Natural killer cell treated with Interleukin-12 subunit alpha and Interleukin-12 subunit beta and Interleukin-15 and Interleukin-18, amount 100 ng/mL, for 72 hours (primary cell): ENCODE measurements at places on chromosomes 5 and 9.

DNA sequence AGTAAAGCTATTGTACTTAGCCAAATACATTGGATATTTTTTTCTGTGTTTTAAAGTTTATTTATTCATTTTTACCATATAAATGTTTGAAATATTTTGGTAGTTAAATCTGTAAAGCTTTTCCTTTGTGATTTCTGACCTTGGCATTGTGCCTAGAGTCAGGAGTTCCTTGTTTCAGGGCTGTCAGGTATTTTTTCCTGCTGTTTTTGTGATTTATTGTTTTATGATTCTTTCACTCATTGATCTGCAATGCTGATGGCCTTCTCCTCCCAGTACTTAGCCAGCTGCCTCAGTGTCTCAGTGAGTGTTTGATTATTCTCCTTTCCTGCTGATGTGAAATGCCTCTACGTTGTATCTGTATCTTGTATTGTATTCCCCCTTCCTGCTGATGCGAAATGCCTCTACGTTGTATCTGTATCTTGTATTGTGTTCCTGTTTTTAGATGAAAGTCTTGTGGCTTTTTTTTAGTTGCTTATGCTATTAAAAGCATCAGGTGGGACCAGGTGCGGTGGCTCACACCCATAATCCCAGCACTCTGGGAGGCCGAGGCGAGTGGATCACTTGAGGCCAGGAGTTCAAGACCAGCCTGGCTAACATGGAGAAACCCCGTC is 61.0 kb downstream of the EHMT1 start:
- no peak for DNase-seq
- H3K4me3 ChIP-seq: no peak overlapping the region
- H3K4me1 ChIP-seq: peaks cover 20% of the 10 kb centered on the region
- no peaks in the 10 kb centered on the region for H3K36me3 ChIP-seq
- H3K27me3 ChIP-seq: no peaks in the 10 kb centered on the region

- DNase-seq: no peak
- no peaks in the 10 kb centered on the region for H3K4me1 ChIP-seq
- H3K27me3 ChIP-seq: no peaks in the 10 kb centered on the region
- no peaks in the 10 kb centered on the region for H3K36me3 ChIP-seq
- no peak overlapping the region for H3K27ac ChIP-seq
Measured at GRCh38 chr9:123218831-123219230, 49.6 kb downstream of the STRBP start.

DNA sequence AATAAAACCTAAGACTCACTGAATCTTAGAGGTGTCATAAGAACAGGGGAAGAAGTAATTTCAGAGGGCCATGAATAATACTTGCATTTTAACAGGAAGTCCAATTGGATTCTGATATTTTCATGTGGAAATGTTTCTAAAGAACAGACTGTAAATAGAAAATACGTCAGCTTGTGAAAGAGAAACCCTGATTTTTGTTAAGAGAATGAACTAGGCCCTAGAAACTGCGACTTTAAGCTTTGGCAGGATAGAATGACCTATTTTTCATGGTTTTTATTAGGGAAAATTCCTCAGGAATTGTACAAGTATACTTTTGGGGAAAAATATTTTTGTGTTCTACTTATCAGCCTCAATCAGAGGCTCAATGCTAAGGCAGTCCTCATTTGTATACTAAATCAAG is 215.5 kb upstream of the ACTBL2 start:
- no peaks in the 10 kb centered on the region for H3K4me1 ChIP-seq
- H3K27ac ChIP-seq: no peak overlapping the region
- H3K27me3 ChIP-seq: no peaks in the 10 kb centered on the region
- H3K36me3 ChIP-seq: no peaks in the 10 kb centered on the region
- DNase-seq: no peak

DNA sequence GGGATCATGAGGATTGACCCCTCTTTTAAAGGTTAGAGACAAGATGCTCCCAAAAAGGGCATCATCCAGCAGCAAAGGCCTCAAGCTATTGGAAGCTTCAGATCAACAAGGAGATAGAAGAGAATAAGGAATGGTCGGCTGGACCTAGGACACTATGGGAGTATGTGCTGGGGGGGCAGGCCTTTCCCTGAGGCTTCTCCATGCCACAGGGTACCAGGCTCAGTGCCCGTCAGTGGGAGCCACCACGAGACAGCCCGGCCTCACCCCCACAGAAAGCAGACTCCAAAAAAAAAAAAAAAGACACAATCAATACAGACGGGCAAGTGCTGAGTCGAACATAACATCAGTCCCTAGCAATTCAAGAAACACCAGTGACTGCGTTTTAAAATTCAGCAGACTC is 117.4 kb downstream of the KLHL3 start:
- no peak overlapping the region for H3K27ac ChIP-seq
- H3K36me3 ChIP-seq: no peaks in the 10 kb centered on the region
- no peaks in the 10 kb centered on the region for H3K27me3 ChIP-seq
- no peaks in the 10 kb centered on the region for H3K4me1 ChIP-seq
- DNase-seq: no peak

DNA sequence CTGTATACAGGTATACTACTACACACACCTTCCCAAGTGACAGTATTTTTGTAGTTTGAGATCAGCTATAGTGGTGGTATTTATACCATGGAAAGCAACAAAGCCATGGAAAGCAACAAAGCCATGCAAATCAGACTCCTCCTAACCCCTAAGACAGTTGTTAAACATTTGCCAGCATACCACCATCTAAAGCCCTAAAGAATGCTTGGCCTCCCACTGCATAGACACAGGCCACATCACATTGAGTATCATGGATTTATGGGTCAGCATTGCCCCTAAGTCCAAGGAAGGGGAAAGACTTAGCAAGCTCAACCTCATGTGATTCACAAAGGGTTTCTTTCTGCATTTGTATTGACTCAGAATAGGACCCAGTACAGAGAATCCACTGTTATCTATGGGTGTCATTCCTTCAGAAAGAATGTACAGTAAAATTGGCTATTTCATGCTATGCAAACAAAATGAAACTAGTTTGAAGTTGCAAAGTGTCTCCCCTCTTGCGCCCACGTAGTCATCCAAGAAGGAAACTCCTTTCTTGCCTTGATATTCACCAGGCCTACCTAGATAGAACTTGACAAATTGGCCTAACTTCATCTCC is 70.4 kb upstream of the IQGAP2 start:
- H3K36me3 ChIP-seq: no peaks in the 10 kb centered on the region
- peaks cover 30% of the 10 kb centered on the region for H3K4me1 ChIP-seq
- H3K27me3 ChIP-seq: no peaks in the 10 kb centered on the region
- no peak overlapping the region for H3K27ac ChIP-seq

DNA sequence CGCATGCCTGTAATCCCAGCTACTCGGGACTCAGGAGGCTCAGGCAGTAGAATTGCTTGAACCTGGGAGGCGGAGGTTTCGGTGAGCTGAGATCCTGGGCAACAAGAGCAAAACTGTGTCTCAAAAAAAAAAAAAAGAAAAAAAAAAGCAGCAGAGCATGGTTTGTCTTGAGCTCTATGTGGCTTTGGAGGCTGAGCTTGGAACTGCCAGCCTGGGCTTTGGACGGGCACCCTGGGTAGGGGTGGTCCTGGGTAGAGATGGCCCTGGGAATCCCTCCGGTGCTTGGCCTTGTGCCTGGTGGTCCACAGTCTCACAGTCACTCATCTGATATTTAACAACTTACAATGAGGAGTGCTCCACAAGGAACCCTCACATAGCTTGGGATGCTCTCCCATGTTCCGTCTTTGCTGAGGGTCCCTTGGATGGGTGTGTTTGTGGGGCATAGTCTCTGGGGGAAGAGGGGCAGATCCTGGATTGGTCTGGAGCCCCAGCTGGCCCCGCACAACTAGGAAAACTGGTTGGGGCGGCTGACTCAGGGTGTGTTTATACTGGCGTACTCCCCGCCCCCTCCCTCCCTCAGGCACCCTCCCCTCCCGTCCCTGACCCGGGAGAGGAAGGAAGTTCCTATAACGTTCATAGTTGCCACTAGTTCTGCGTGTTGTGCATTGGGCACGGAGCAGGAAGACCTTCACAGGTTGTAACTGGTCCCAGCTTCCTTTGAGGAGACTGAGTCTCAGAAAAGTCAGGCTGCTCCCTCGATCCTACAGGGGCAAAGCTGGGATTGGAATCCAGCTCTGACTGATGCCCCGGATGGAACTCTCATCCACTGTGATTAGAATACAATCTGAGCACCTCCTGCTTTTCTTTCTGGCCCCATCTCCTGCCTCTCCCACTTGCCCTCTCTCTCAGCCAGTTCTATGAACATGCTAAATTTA is 11.2 kb downstream of the IER5L start:
- no peak overlapping the region for H3K27ac ChIP-seq
- no peak for DNase-seq
- H3K4me1 ChIP-seq: peaks cover 5% of the 10 kb centered on the region
- peaks cover 7% of the 10 kb centered on the region for H3K27me3 ChIP-seq
- H3K4me3 ChIP-seq: peak overlapping the region; percentile 48

DNA sequence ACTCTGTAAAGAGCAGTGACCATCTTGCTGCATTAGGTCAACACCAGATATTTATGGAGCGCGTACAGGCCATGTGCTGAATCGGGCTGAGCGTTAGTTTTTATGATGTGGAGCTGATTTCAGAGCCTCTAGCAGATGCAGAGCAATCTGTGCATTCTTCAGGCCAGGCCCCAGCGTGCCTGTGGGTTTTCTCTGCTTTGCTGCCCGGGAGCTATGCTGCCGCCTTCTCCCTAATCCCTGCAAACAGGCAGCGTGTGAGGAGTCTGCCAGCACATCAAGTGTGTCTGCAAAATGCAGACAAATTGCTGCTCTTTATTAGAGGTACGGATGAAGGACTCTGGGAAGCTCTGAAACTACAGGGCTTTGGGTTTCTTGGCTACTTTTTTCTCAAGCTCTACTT is 170.0 kb downstream of the NTRK2 start:
- no peak overlapping the region for H3K27ac ChIP-seq
- no peaks in the 10 kb centered on the region for H3K36me3 ChIP-seq
- no peaks in the 10 kb centered on the region for H3K4me1 ChIP-seq
- no peak for DNase-seq
- H3K4me3 ChIP-seq: no peak overlapping the region

DNA sequence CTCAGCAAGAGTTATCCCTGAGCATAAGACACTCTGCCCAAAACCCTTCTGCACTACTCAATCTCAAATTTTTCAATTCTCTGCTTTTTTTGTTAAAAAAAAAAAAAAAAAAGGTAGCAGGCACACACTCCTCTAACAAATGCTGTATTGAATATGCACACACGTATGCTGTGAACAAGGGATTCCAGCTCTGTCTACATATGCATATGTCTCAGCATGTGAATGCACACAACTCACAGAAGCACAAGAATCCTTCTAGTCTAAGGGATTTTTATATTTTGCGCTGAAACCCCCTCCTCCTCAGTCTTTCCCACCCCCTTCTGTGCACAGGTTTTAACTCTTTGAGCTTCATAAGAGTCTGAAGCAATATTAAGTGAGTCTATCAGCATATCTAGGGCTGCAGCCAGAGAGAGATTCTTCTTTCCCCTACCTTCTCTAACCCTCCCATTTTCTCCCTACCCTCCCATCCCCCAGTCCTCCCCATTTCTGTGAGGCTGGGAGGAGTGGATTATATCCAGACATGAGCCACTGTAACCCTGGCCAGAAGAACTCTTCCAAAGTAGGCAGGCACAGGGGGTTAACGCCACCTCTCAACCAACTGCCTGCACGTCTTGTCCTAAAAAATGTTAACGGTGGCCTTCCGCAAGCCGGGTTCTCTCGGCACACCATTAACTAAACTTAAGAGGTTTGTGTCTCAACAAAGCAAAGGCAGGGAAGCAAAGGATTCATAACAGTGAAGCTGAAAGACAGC is 1.0 kb downstream of the GABRB2 start:
- peaks cover 10% of the 10 kb centered on the region for H3K36me3 ChIP-seq
- H3K4me1 ChIP-seq: peaks cover 11% of the 10 kb centered on the region
- peak overlapping the region; percentile 55 for H3K4me3 ChIP-seq
- DNase-seq: no peak
- peaks cover 29% of the 10 kb centered on the region for H3K27me3 ChIP-seq

DNA sequence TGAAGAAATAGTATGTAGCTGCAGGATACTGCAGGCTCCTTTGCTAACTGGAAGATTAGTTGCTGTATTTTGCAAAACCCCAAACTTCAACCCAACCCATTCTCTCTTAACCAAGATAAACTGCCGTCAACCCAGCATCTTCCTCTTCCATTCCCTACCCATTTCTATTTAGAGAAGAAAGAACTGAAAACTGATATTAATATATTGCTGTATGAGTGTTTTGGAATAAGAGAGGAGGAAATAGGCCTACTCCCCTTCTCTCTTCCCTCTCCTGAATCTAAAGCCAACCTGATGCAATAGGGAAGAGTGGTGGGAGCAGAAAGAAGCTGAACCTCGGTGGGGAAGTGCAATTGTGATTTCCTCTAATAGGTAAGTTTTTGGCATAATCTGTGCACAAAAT is 83.7 kb downstream of the TMEM215 start:
- no peaks in the 10 kb centered on the region for H3K36me3 ChIP-seq
- H3K27me3 ChIP-seq: peaks cover 9% of the 10 kb centered on the region
- H3K4me3 ChIP-seq: no peak overlapping the region
- no peaks in the 10 kb centered on the region for H3K4me1 ChIP-seq
- no peak for DNase-seq
- no peak overlapping the region for H3K27ac ChIP-seq

DNA sequence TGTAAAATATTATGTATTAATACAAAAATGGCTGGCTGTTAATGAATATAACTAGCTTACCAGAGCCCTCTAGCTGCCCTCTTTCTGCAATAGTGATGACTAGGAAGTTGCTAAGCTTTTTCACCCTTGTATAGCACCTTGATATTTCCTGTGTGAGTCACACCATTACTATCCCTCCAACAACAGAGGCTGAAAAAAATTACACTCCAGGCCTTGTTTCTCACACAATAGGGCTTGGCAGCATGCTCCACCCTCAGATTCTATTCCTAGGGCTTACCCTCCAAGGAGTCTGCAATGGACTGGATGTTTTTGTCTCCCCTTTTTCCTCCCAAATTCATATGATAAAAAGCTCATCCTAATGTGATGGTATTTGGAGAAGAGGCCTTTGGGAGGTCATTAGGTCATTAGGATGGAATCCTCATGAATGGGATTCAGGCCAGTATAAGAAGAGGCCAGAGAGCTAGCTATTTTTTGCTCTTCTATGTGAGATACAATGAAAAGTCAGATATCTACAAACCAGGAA is 184.6 kb upstream of the MAP1B start:
- no peak overlapping the region for H3K27ac ChIP-seq
- H3K4me1 ChIP-seq: no peaks in the 10 kb centered on the region
- no peak for DNase-seq
- no peak overlapping the region for H3K4me3 ChIP-seq
- H3K27me3 ChIP-seq: peaks cover 8% of the 10 kb centered on the region

GRCh38 chr5:137696481-137696880 is 39.4 kb downstream of the KLHL3 start:
- no peak overlapping the region for H3K4me3 ChIP-seq
